ENCODE measurements at places on chromosomes 3 and 15.

- no peak for DNase-seq
Measured at GRCh38 chr3:67030785-67031740, 33.0 kb downstream of the KBTBD8 start.

DNA sequence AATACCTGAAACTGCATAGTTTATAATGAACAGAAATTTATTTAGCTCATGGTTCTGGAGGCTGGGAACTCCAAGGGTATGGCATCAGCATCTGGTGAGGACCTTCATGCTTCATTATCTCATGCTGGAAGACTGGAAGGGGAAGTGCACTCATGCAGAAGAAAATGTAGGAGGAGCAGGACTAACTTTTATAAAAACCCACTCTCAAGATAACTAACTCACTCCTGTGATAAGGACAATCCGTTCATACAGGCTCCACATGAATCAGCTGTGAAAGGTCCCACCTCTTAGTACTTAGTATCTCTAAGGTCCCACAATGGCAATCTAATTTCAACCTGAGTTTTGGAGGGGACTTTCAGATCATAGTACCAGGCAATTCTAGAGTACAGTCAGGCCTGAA lies 33.6 kb upstream of the APH1B start:
- no peak for DNase-seq

- peak; percentile 24 for DNase-seq
Measured at GRCh38 chr3:19346759-19347158, 198.4 kb downstream of the KCNH8 start.

DNA sequence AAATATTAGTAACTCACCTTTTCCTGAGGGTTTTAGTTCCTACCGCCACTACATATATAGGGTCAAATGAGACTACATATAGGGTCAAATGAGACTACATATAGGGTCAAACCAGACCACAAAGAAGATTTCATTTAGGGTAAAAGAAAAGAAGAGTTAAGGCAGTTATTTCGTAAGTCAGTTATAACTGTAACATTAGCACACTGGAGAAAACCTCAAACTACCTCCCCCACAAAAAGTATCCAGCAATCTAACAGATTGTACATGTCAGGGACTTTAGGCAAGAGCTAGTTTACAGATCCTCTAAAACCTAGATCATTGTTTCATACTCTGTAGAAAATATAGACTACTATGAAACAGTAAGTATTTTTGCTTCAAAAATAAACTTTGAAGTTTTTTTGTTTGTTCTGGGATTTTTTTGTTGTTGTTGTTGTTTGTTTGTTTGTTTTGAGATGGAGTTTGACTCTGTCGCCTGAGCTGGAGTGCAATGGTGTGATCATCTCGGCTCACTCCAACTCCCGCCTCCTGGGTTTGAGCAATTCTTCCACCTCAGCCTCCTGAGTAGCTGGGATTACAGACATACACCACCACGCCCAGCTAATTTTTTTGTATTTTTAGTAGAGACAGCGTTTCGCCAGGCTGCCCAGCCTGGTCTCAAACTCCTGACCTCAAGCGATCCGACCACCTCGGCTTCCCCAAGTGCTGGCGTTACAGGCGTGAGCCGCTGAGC lies 92.4 kb upstream of the CGNL1 start:
- DNase-seq = no peak

- DNase-seq = no peak
Measured at GRCh38 chr15:98677345-98678059, 29.2 kb downstream of the IGF1R start.

DNA sequence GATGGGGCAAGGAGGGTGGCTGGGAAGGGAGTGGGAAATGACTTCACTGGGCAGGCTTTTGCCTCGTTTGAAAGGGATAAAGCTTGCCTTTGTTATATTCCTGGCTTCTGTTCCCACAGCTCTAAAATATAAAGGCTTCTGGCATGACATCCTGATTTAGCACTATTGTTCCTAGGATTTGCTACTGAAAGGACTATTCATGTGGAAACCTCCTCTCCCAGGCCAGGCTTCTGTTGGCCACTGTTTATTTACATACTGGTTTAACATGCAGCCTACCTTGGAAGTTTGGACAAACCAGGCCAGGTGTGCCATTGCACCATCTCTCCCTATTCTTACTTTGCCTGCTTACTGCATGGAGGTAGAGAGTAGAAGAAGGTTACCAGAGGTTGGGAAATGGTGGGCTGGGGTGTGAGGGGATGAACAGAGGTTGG lies 2.4 kb upstream of the LMCD1 start:
- DNase-seq = no peak

DNA sequence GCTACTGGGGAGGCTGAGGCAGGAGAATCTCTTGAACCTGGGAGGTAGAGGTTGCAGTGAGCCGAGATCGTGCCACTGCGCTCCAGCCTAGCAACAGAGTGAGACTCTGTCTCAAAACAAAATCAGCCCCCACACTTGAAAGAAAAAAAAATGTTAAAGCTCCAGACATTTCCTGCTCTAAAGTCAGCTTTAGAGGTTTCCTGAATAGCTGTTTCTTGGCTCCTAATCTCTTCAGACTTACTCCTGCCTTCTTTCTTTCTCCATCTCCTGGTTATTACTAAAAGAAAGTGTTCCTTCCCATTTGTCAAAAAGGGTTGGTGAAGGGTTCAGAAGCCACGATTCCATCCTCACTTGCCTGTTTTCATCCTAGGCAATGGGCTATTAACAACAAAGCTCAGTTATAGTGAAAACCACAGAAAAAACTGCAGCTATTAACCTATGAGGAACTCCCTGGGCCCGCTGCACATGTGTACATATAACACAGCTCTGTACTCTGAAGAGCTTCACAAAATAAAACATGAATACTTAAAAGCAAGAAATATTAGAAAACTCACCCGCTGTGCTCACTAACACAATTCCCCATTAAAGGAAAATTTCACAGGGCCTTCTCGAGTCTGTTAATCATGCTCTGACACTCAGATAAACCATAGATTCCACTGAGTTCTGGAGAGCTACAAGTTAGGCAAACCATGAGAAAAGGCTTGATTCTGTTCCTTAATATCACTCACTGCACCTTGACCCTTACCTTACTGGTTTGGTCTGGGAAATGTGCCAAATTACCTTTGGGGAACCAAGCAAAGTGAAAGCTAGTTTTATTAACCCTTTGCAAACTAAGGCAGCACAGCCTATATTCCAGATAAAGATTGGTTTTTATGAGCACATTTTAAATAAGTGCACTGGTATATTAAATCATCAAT lies 89.9 kb upstream of the TSPAN3 start:
- no peak for DNase-seq

GRCh38 chr3:149267565-149267964 lies 45.9 kb upstream of the CP start:
- DNase-seq = no peak

GRCh38 chr3:66665021-66665695 lies 164.3 kb upstream of the LRIG1 start:
- no peak for DNase-seq

GRCh38 chr3:10876661-10877060 lies 60.6 kb downstream of the SLC6A11 start:
- DNase-seq = no peak

DNA sequence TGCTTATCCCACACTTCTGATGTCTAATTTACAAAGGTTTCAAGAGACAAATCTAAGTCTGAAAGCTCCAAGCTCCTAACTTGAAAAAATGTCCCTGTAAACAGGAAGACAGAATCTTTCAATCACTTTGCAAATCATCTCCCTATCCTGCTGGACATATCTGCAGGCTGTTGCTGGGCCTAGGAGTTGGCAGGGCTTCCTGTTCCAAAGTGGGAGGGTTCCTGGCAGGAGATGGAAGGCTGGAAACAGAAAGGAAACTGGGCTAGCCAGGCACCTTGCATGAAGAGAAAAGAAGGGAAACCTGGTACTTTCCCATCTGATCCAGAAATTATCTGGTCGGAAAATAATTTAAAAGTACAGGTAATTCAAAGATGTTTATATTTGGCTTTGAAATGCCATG lies 227.3 kb upstream of the IL12A start:
- no peak for DNase-seq

- DNase-seq = peak; percentile 88
Measured at GRCh38 chr3:62376906-62377877, 3.8 kb upstream of the FEZF2 start.

GRCh38 chr3:169315996-169316395 lies 347.5 kb downstream of the MECOM start:
- no peak for DNase-seq

GRCh38 chr15:101145362-101145761 lies 106.5 kb downstream of the CHSY1 start:
- DNase-seq = no peak

DNA sequence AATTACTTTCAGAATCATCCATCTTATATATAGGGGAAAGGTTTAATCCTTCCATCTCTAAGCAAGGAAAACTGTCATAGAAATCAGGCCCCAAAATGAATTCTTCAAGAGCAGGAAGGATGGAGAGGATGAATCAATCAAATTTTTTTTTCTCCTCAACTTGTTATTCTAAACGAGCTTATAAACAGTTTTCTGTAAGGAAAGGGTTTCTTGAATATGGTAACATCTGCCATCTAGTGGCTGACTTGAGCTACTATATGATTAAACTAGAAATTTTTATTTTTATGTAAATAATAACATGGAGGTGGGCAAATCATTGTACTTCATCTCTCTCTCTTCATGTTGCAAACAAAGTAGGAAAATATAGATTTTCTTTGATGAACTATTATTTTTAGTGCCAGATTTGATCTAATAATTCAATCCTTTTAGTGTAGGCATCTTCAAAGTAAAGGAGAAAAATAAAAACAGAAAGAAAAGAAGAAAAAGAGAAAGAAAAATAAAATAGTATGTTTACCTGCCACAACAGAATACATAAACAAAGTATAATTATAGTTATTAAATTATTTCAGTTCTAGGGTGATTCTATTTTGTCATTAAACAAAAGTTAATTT lies 146.6 kb downstream of the SERPINI1 start:
- DNase-seq = peak; percentile 29

DNA sequence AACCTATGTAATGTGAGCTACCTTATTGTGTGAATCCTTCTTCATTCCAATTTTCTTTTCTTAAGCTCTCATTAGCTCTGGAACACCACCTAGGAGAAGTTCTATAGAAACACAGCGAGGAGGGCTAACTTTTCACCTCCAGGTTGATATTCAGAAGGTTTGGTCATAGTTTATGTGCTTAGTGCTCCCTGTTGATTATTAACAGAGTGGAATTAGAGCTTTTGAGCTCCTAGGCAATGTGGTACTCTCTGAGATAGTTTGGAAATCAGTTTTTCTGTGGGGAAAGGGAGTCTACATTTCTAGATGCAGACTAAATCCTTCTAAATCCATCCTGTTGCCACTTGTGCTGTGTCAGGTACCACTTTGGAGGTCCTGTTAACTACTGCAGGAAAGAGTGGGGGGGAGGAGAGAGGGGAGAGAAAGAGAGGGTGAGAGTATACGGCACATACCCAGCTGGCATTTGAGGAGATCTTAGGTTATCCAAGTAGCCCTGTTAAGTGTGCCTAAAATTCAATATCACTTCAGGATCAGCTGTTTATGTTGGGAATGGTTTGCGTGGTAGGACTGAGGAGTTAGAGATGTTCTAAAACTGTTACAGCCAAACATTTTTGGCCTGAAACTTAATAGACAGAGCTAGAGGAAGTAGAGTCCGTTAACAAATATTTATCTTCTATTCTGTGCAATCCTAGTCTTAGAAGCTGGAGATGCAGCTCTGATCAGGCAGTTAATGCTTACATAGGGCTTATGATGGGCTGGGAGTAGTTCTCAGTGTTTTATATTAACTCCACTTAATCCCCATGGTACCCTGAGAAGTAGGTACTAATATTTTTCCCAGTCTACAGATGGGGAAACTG lies 117.5 kb upstream of the PROK2 start:
- DNase-seq = no peak

GRCh38 chr3:179192542-179192941 lies 44.4 kb downstream of the PIK3CA start:
- no peak for DNase-seq

DNA sequence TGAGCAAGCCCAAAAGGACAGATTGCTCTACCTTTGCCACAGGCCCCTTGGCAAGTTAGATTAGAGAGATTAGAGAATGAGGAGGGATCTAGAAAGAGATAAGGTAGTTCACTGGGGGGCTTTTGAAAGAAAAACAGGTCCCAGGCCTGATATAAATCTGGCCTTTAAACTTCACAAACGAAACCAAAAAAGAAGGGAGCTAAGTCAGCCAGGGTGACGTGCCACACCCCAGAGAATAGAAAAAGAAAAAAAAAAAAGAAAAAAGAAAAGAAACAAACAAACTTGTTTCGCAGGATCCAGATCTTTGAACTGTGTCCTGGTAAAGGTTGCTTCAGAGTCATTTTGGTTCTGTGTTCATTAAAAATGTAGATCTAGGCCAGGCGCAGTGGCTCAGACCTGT lies 3.6 kb downstream of the KAT2B start:
- no peak for DNase-seq
